ENCODE measurements at places on chromosomes 12 and 14. TPM values are rescaled to one million over a fixed set of nuclear protein-coding genes. Genes with fewer than 3 reads are reported as not detected.

DNA sequence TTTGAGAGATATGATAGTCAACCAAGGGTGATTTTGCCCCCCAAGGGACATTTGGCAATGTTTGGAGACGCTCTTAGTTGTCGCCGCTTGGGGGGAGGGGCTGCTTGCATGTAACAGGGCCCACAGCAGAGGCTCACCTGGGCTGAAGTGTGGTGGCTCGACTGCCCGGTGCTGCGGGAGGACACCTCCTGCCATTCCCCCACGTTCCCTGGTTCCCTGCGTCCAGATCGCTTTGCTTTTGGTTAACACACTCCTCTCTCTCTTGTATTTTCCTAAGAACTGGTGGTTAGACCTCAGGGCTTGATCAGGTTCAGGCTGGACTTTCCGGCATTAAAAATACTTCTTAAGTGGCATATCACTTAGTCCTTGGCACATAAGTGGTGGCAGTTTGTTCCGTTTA, 18.9 kb downstream of the PPP2R5C start:
- DNase-seq: no peak

GRCh38 chr14:94313991-94314655, 9.0 kb downstream of the SERPINA6 start:
- peak; percentile 78 for DNase-seq

DNA sequence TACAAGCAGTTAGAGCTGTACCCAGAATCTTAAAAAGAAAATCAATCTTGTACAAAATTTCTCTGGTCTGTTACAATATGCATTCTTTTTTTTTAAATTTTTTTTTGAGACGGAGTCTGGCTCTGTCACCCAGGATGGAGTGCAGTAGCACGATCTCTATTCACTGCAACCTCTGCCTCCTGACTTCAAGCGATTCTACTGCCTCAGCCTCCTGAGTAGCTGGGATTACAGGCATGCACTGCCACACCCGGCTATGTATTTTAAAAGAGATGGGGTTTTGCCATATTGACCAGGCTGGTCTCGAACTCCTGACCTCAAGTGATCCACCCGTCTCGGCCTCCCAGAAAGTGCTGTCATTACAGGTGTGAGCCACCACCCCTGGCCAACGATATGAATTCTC, 4.1 kb downstream of the FBXO33 start:
- peak; percentile 51 for DNase-seq

DNA sequence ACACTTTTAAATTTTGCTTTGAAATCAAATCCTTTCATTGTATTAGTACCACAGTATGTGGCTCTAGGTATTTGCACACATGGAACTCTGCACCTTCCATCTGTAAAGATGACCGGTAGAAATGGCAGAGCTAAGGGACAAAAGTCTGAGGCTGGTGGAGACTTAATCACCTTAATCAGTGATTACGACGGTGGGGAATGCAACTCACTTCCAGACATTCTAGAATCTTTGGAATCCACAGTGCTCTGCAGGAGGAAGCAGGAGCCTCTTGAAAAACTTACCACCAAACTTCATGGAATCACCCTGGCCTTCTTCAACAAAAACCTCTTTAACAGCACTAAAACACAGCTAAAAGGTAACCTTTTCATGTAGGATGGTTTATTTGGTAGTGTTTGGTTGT, 3.9 kb upstream of the DACT1 start:
- no peak for DNase-seq

GRCh38 chr12:29574500-29574899, 77.0 kb upstream of the OVCH1 start:
- no peak for DNase-seq

GRCh38 chr12:47033081-47033480, 46.3 kb upstream of the PCED1B start:
- no peak for DNase-seq

DNA sequence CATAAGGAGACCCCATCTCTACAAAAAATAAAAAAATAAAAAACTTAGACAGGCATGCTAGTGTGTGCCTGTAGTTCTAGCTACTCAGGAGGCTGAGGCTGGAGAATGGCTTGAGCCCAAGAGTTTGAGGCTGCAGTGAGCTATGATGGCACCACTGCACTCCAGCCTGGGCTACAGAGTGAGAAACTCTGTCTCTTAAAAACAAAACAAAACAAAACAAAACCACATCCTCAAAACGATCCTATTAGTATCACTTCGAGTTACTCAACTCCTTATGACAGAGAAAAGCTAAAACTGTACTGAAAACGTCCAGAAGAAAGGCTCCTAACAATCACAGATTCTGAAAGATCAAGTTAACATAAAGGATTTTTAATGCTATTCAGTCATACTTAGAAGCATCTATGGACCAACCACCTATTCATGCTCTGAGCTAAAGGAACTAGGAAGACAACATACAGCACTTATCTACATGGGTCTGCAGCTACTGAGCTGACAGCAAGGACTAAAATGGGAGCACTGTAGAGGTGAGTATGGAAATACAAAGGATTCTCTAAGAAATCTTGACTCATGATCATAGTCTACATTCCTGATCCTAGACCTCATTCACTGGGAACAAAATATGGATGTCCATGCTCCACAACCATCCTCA, 75.3 kb upstream of the DUSP6 start:
- no peak for DNase-seq

DNA sequence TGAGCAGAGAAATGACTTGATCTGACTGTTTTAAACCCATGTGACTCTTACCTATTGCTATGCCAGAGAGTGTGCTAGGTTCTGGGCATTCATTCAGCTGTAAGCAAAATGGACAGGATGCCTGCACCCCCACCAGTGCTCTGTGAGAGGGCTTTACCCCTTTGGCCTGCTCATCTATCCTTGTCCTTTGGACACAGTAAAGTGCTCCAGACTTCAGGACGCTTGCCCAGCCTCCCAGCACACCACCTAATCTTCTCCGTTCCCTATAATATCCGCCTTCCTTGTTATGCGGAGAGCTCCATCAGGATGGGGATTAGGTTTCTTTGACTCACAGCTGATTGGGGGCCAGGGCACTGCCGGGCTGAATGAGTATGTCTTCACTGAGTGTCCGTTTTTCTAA, 4.4 kb upstream of the ZNF839 start:
- no peak for DNase-seq

GRCh38 chr14:68785534-68786490, 7.1 kb downstream of the ZFP36L1 start:
- peak; percentile 82 for DNase-seq

GRCh38 chr14:100445436-100446088, 122.4 kb downstream of the SLC25A47 start:
- no peak for DNase-seq

CNTN1 gene
- total RNA-seq: 20.4 TPM

TAS2R14 gene
- total RNA-seq: 5.5 TPM

Measured in posterior vena cava (tissue), 2 donors.